Neural crest cell (in vitro differentiated cells): ENCODE measurements at places on chromosomes 2 and 18. TPM values are rescaled to one million over a fixed set of nuclear protein-coding genes. Genes with fewer than 3 reads are reported as not detected.

Gene CDC42EP3
- 15.7 and 17.5 TPM in 2 replicates for total RNA-seq

Gene DCC
- total RNA-seq, result 10.1 and 11.3 TPM in 2 replicates

Gene GPR35
- total RNA-seq, result 1.7 and 2.0 TPM in 2 replicates

Gene PLB1
- total RNA-seq, result 0.16 TPM in 1 of 2 replicates, not detected in the other

Gene CHRND
- total RNA-seq, result 4.1 and 5.8 TPM in 2 replicates
